ENCODE measurements at places on chromosomes 3 and 15.
A peak's percentile ranks its signal among the peaks of the same experiment; 100 is the strongest.

GRCh38 chr3:9302425-9303181 is 53.2 kb upstream of the SRGAP3 start:
- DNase-seq, result peak; percentile 84

- no peak for DNase-seq
Measured at GRCh38 chr15:67201136-67201535, 53.3 kb downstream of the AAGAB start.

GRCh38 chr15:72722071-72722696 is 36.2 kb downstream of the BBS4 start:
- DNase-seq, result peak; percentile 26

- DNase-seq, result no peak
Measured at GRCh38 chr15:60673918-60674558, 195.1 kb upstream of the ICE2 start.

GRCh38 chr3:123716411-123716810 is 131.6 kb upstream of the HACD2 start:
- DNase-seq, result no peak

DNA sequence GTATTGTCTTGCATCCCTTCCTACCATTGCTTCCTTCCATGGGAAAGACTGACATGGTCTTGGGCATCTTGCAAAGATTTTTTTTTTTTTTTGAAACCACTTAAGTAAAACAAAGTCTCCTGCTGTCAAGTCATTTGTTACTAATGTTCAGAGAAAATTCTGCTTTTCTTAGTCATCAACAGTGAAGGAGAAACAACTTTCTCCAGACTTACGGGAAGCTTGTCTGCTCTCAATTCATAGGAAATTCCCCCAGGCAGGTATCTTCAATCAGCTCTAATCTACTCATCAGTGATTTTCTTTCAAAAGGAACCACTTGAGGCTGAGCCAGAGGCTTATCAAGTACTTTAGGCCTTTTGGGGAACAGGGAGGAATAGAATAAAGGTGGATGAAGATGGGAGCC is 15.9 kb upstream of the DRD3 start:
- no peak for DNase-seq

- DNase-seq, result no peak
Measured at GRCh38 chr15:72034859-72035650, 82.9 kb downstream of the MYO9A start.

DNA sequence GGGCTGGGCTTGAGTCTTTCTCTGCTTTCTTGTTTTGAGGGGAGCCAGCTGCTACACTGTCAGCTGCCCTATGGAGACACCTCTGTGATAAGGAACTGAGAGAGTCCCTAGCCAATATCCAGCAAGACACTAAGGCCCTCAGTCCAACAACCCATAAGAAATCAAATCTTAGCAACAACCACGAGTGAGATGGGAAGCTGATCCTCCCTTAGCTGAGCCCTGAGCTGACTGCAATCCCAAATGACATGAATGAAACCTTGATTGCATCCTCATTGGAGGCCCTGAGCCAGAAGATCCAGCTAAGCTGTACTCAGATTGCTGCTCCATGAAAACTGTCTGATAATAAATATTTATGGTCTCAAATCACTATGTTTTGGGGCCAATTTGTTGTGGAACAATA is 302.1 kb upstream of the MME start:
- no peak for DNase-seq

- DNase-seq, result no peak
Measured at GRCh38 chr15:71469413-71469812, 340.9 kb upstream of the NR2E3 start.

DNA sequence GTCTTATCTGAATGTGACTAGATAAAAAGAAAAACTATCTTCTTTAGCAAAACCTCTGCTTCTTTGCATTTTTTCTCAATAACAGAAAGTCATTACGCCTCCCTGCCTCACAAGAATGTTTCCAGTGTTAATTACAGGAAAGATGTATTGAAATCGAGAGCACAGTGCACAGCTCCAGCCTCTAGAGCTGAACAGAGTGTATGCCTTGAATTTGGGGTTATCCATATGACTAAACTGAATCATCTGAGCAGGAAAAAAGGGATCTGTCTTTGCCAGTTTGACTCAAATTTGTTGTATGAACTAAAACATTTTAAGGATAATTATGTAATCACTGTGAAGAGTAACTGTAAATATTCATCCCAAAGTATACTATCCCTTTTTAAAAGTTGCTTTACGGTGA is 149.1 kb upstream of the CGNL1 start:
- DNase-seq, result no peak

DNA sequence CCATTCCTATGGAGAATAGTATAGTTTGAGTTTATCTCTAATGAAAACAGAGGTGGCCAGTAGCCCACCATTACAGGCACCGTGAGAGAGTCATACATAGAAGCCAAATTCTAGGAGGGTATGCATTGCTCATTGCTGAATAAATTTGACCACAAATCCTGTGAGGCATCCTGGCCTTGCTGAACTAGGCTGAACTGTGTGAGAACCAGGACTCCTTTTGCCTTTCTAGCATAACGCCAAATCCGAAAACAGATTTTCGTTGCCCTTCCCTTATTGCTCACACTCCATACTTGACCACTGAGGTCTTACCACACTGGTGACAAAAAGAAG is 50.4 kb downstream of the SLC2A2 start:
- DNase-seq, result no peak
